HFF-Myc (cell line): ENCODE measurements at places on chromosomes 11 and 22.

GRCh38 chr11:126111458-126112116, 48.9 kb upstream of the CDON start:
- no peak for DNase-seq

GRCh38 chr11:113572136-113572735, 97.0 kb upstream of the DRD2 start:
- DNase-seq = no peak

DNA sequence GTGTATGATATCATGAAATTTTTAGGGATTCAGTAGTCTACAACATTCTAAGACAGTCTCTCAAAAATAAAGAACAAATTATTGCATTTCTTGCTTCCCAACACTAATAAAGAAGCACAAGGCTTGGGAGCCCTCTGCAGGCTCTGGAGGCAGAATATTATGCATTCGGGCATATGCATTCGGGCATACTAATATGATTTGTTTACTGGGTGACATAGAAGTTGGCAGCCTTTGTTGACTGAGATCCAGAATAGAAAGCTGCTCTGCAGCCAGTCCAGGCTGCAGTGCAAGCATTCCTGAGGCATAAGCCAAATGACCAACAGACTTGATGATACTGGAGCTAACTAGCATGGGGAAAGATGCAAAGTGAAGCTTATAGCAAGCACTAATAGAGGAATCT, 945.5 kb downstream of the OPCML start:
- DNase-seq = no peak

GRCh38 chr11:47848700-47849155, 578 bp upstream of the NUP160 start:
- DNase-seq = no peak

DNA sequence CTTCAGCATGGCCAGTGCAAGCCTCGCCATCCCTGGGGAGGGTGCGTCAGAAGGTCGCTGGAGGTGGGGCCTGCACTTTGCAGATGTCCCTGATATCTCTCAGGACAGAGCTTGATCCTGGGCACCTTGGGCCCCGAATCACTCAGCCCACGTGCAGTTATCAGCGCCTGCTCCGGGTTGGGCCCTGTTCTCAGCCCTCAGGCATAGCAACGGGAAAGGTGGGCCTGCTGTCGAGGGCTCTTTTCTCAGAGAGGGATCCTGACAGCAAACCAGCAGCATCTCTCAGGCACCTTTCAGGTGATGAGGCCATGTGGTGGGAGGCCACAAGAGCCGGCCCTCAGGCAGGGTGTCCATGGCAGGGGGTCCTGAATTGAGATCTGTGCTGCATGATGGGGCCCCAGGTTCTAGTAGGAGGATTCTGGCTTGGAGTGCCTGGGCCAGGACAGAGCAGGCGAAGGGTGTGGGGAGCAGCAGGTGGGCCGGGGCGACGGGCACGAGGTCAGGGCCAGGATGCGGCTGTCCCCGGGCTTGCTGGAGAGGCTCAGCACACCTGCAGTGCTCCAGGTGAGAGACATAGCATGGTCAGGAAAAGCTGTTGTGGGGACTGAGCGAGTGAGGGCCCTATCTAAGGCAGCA, 280.5 kb downstream of the TBC1D22A start:
- no peak for DNase-seq

DNA sequence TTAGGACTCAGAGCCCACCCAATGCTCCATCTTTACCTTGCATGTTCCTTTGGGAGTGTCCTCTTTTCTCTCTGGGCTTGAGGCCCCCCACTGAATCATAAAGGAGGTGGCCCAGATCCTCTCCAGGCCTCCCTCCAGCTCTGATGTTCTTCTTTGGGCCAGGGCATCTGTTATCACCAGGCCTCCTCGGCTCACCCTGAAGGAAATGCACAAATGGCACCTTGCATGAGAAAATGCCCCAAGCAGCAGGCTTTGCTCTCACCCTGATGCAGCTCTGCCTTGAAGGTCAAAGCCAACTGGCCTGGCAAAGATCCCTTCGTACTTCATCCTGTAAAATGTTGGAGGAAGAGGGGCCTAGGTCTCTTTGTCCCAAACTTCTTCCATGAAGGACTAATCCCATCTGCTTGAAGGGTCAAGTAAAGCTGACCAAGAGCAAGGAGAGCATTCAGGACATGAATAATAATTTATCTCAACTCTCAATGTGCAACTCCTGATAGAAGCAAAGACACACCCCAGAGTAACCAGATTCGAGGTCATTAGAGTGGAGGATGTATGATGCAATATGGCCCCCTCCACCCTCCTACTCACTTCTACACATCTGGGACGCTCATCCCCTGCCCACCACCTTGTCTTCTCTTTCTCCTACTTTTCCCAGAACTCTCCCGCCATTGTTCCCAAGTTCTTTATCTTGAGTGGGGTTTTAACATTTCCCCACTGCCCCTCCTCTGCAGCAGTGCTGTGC, 9.5 kb downstream of the APOL6 start:
- DNase-seq = no peak

DNA sequence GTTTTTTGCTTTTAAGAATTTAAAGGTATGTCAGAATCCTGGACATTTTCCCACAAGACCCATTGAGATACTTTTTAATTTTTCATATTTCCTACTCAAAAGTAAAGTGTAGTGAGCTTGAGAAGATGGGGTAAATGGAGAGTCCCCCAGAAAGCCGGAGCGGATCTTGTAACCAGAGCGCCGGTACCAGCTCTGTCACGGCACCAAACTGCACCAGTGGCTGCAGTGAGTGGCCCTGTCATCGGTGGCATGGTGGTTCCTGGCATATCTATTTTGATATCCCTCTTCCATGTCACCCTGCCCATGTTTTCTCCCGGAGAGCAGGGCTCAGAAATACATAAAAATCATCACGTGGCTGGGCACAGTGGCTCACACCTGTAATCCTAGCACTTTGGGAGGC, 19.3 kb downstream of the DDX25 start:
- DNase-seq = no peak

DNA sequence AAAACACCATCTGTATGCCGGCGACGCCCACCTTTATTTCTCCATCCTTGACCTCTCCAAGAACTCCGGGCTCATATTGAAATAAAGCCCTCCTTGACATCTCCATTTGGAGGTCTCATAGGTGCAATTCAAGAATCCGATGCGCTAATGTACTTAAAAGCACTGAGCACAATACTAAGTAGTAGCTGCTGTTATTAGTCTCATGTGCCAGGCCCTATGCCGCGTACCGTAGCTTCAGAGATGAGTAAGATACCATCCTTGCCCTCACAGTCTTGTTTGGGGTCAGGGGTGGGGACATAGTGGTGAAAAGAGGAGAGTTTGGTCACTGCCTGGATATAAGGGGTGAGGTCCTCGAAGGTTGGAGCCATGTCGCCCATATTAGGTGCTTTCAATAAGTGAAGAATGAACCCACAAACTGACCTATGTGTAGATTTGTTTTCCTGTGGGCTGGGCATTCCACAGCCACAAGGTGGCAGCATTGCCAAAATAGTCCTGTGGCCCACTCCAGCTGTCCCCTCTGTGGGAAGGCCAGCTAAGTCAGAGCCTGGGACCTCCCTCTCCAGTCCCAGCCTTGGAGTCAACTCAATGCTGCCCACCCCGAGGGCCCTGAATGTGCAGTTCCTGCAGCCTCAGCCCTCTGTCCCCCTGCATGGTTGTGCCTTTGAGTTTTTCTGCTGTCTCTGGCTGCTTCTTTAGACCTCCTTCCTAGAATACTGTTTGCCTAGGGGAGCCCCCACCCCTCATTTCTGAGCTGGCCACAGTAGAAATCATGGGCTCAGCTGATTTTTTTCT, 6.5 kb downstream of the DCPS start:
- peak; percentile 38 for DNase-seq
